ENCODE measurements at places on chromosomes 6 and 20.

DNA sequence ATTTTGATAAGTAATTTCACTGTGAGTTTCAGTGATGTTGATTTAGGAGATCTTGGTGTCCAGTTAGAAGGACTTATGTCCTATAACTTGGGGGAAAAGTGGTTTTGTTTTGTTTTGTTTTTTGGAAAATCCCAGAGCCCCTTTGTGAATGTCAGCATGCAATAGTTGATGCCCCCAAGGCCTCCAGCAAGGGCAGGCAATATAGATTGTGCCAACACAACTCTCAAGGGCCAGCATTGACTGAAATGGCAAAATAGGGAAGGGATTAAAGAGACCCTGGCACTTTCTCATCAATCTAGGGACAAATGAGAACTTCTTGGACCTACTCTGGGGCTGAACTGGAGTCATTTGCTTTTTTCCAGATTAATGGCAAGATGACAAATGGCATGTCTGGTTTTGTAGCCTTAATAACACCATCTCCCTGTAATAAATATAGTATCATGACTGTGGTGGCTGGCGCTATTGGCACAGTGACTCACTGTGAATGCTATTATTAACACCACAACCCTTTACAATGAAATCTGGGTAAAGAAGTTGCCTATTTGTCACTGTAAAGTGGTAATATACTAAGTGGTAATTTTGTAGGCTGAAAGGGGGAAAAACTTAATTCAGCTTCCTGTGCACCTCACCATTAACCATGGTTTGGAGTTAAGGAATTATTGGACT is 51.8 kb downstream of the ABRACL start:
- DNase-seq, result no peak

- DNase-seq, result no peak
Observed at GRCh38 chr6:166939345-166939744, 17.0 kb downstream of the RNASET2 start.

- no peak for DNase-seq
Observed at GRCh38 chr20:37278966-37279590, 10.4 kb upstream of the MANBAL start.

DNA sequence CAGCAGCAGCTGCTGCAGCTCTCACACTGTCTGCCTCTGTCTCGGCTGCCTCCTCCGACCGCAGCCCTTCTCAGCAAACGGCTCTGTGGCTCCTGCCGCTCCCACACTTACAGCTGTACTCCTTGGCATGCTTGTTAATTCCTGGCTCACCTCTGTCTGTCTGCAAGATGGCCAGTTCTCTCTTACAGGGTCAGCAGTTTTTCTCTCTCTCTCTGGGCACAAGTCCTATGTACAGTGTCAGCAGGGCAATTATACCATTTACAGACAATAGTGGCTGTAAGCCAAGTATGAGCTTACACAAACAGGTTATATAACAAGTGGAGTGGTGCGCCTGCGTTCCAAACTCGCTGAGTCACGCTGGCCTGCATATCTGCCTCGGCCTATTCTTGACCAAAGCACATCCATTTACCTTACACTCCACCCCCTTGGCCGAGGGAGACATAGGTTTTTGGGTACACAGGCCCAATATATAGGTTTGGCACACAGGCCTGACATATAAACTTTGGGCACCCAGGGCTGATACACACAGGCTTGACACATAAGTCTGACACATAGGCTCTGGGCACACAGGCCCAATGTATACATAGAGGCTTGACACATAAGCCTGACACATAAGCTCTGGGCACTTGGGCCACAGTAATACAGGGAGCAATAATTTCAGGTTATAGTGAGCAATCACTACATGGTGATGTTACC is 4.4 kb downstream of the ZKSCAN3 start:
- no peak for DNase-seq

GRCh38 chr6:18795726-18796125 is 408.6 kb downstream of the RNF144B start:
- DNase-seq, result no peak

DNA sequence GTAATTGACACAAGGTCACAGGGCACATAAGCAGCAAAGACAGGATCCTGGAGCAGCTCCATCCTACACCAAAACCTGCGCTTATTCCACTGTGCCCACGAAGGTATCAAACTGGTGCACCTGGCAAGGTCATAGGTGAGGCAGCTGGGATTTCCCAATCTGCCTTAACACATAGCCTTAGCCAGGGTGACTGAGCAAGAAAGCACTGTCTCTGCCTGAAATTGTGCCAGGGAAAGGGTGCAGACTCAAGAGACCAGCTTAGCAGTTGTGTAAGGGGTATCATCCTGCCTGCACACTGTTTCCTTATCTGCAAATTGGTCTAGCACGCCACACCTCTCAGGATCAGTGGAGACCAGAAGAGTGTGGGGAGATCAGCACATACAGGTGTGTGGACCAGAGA is 82.8 kb downstream of the MAFB start:
- DNase-seq, result no peak

GRCh38 chr20:61748376-61748775 is 317.3 kb downstream of the TAF4 start:
- DNase-seq, result no peak

- no peak for DNase-seq
Observed at GRCh38 chr6:4973982-4974745, 29.7 kb downstream of the RPP40 start.

- no peak for DNase-seq
Observed at GRCh38 chr6:163319609-163320366, 94.7 kb upstream of the QKI start.

DNA sequence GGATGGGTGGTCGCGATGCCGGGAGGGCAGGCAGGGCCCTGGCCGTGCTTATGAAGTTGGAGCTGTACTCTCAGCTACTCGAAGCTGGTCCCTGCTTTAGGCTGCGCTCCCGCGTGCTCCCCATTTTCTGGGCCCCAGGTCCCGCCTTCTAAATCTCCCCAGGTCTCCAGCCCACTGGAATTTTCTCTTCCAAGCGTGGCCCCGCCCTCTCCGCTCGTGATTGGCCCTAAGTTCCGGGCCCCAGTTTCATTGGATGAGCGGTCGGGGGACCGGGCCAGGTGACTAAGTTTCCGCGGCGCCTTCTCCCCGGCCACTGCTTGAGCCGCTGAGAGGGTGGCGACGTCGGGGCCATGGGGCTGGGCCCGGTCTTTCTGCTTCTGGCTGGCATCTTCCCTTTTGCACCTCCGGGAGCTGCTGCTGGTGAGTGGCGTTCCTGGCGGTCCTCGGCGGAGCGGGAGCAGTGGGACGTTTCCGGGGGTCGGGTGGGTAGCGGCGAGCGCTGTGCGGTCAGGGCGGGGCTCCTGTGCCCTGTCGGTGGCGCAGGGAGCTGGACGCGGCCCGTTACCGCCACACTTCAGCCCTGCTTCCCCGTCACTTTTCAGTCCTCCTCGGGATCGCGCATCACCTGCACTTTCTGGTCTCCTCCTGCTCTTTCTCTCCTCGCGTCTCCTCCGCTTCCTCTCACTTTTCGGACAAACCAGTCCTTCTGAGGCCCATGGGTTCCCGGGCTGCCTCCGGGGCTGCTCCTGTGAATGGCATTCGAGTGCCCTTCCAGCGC is at the start of gene MICA:
Gene MICA, plus strand, starts transcription at position 313 of the 778 bp plus-strand sequence. Its CDS starts 38 bp downstream, at position 351.
- DNase-seq, result peak; percentile 67

DNA sequence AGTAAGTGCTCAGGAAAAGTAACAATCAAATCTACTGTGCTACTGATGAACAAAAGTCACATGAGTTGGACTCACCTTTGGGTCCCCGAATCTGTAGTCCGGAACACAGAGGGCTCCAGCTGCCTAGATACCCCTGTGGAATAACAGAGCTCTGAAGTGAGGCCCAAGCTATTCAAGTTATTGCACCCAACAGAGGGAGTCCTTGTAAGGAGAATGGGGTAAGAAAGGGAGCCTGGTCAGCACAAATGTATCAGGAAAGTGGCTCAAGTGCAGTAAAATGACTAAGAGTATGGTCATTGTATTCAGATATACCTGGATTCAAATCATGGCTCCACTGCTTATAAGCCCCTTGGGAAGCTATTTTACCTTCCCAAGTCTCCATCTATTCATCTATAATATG is 20.9 kb downstream of the EDN1 start:
- DNase-seq, result no peak

DNA sequence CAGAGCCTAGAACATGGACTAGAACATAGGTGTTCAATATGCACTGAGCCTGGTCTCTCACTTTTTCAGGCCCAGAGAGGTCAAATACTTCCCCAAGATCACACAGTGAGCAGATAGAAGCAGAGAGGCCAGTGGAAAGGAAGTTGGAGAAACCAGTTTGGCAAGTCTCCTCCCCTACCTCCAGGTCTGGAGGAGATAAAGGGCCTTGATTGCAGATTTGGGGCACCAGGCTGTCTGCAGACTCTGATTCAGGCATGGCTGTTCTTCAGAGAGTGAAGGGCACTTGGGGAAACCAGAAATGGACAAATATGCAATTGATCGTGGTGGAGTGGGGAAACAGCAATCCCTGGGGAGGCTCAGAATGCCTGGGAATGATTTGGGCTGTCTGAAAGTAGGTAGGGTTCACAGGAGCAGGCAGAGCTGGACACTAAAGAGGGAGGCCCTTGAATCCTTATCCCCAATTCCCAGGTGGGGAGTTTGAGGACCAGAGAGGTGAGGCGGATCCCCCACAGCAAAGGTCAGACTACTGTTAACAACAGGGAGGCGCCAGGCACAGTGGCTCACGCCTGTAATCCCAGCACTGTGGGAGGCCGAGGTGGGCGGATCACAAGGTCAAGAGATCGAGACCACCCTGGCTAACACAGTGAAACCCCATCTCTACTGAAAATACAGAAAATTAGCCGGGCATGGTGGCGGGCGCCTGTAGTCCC is 2.3 kb downstream of the PEDS1 start:
- DNase-seq, result no peak

DNA sequence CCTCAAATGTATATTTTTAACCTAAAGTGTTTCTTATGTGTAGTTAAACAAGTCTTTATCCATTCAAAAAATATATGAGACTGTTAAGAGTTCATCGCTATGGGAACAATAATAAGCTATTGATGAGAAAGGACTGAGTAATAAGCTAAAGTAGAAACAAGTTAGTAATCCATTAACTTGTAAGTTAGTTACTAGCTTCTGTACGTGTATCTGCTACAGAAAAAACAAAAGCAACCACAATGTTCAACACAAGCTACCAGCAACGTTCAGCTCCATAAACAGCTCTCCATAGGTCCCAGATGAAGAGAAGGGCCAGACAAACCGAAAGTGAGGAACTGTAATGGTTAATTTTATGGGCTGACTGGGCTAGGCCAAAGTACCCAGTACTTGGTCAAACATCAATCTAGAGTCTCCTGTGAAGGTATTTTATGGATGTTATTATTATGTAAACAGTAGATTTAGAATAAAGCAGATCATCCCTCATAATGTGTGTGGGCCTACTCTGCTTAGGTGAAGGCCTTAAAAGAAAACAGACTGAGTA is 33.8 kb upstream of the FAM135A start:
- DNase-seq, result no peak

- no peak for DNase-seq
Observed at GRCh38 chr6:110949679-110950285, 8.7 kb upstream of the GTF3C6 start.

GRCh38 chr6:152941746-152942145 is 41.1 kb downstream of the FBXO5 start:
- DNase-seq, result no peak

- DNase-seq, result no peak
Observed at GRCh38 chr6:10534419-10534762, 13.2 kb downstream of the GCNT2 start.

DNA sequence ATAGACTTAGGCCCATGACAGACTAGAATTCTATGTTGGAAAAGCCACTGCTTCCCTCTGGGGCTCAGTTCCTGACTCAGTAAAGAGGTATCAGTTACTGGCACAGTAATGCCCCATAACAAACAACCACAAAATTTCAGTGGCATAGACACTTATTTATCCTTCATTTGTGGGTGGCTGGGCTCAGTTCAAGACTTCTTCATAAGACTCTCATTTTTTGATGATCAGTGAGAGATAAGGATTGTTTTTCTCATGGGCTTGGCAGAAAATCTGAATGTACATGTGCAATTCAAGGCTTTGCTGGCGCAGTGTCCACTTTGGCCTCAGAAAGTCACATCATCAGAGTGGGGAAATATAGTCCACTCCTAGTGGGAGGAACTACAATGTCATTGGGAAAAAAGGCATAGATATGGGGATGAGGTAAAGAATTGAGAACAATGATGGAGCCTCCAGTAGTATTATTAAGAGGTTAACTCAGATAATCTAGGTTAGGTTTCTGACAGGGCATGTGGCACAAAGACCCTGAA is 384.6 kb upstream of the FLRT3 start:
- no peak for DNase-seq

GRCh38 chr6:91081452-91082067 is 494.7 kb upstream of the MAP3K7 start:
- DNase-seq, result no peak

DNA sequence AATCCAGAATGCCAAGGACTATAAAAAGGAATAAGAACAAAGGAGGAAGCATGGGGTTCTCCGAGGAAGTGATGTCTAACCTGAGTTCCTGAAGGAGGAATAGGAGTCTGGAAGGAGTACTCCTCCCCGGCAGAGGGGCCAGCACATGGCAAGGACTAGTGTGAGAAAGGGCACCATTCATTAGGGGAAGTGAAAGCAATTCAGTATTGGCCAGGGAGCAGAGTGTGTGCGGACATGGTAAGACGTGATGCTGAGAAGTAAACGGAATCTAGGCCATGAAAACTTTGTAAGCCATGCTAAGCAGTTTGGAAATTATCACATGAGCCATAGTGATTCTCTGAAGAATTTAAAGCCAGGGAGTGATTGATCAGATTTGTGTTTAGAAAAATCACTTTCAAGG is 218.9 kb upstream of the PRDM1 start:
- no peak for DNase-seq

GRCh38 chr6:166443166-166443565 is 60.4 kb upstream of the MPC1 start:
- DNase-seq, result no peak

Measured in stimulated activated CD4-positive, alpha-beta T cell treated with anti-CD3 and anti-CD28 coated beads, Interleukin-4, amount 100 ng/mL, for 4 hours (primary cell).